ENCODE measurements at places on chromosomes 1 and 21. TPM values are rescaled to one million over a fixed set of nuclear protein-coding genes. Genes with fewer than 3 reads are reported as not detected.

GRCh38 chr1:11704194-11704529, 12.7 kb downstream of the DRAXIN start:
- H3K27ac ChIP-seq: no peak overlapping the region
- no peaks in the 10 kb centered on the region for H3K4me1 ChIP-seq
- no peak for DNase-seq
- no peak overlapping the region for H3K4me3 ChIP-seq
- no peaks in the 10 kb centered on the region for H3K36me3 ChIP-seq
- H3K27me3 ChIP-seq: peaks cover 11% of the 10 kb centered on the region

DNA sequence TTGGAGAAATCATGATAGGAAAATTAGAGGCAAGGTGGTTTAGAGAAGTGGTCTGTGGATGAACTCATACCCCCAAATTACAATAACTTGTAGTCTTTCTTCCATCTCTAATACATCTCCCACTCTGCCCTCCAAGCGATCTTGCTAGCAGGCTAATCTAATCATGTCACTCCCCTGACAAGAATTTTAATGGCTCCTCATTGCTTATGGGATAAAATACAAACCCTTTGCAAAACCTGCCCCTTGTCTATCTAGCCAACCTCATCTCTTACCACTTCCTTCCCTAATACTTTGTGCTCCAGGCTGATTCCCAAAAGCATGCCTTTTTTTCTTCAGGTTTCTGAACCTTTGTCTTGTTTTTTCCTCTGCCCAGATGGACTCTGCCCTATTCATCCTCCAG, 71.3 kb upstream of the LRRN2 start:
- H3K36me3 ChIP-seq: no peaks in the 10 kb centered on the region
- no peaks in the 10 kb centered on the region for H3K4me1 ChIP-seq
- H3K27me3 ChIP-seq: peaks cover 14% of the 10 kb centered on the region
- H3K4me3 ChIP-seq: no peak overlapping the region
- H3K27ac ChIP-seq: no peak overlapping the region

DNA sequence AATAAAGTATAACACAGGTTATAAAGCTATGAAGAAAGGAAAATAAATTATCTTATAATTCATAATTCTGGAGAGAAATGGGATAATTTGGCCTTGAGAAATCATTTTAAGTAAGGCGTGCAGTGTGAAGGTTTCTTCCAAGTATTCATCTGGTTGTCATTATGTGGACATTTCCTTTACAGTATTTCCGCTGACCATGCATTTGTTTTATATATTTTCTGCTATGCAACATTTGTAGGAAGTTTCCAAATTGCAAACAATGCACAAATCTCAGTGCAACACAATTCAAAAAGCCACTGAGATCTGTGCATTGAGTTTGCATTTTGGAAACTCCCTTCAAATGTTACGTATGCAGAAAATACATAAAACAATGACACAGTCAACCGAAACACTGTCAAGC, 17.8 kb downstream of the ZNF670 start:
- DNase-seq: no peak
- H3K4me1 ChIP-seq: no peaks in the 10 kb centered on the region
- H3K36me3 ChIP-seq: no peaks in the 10 kb centered on the region

The LIN28A gene
- total RNA-seq: not detected

- no peaks in the 10 kb centered on the region for H3K4me1 ChIP-seq
- DNase-seq: no peak
- H3K36me3 ChIP-seq: peaks cover 18% of the 10 kb centered on the region
- no peak overlapping the region for H3K4me3 ChIP-seq
Measured at GRCh38 chr1:114388432-114389003, 122.5 kb downstream of the TRIM33 start.

GRCh38 chr21:28298251-28298672, 694.4 kb downstream of the LTN1 start:
- DNase-seq: no peak
- H3K27me3 ChIP-seq: no peaks in the 10 kb centered on the region
- no peaks in the 10 kb centered on the region for H3K4me1 ChIP-seq
- no peaks in the 10 kb centered on the region for H3K36me3 ChIP-seq
- H3K27ac ChIP-seq: no peak overlapping the region
- H3K4me3 ChIP-seq: no peak overlapping the region

DNA sequence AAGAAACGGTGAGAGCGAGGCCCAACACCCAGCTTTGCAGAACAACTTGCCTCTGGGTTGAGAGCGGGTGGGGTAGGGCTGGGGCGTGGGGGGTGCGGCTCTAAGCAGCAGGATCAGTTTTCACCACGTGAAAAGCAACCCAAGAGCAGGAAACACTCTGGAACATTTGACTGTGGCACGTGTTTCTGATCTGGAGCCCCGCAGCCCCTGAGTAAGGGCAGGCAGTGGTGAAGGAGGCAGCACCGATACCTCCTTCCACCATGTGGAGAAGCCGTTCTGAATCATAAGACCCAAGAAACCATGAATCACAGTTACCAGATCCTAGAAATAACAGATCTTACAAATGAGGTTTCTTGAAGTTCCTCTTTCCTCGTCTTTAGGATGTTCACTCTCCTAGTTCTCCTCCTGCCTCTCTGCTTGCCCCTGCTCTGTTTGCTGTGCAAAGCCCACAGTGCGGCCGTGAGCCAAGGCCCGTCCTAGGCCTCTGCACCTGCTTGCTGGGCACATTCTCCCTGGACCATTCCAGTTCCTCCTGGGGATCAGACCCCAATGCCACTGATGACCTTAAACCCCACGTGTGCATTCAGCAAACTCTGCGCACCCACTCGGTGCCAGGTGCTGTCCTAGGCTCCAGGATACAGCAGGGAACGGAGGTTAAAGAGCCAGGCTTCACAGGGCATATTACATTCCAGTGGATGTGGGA, 31.9 kb downstream of the SLC1A7 start:
- H3K27me3 ChIP-seq: peaks cover 4% of the 10 kb centered on the region
- DNase-seq: no peak
- no peak overlapping the region for H3K4me3 ChIP-seq
- H3K4me1 ChIP-seq: peaks cover 23% of the 10 kb centered on the region

The NES gene
- total RNA-seq: not detected

The PRUNE1 gene
- total RNA-seq: 15.0 TPM

The TNN gene
- not detected for total RNA-seq

The GBP3 gene
- total RNA-seq: 12.0 TPM

The LAX1 gene
- 15.2 TPM for total RNA-seq

The SHE gene
- total RNA-seq: not detected

The LRRC53 gene
- not detected for total RNA-seq

- H3K4me1 ChIP-seq: no peaks in the 10 kb centered on the region
- H3K27ac ChIP-seq: no peak overlapping the region
- no peak for DNase-seq
- no peaks in the 10 kb centered on the region for H3K27me3 ChIP-seq
- no peak overlapping the region for H3K4me3 ChIP-seq
Measured at GRCh38 chr1:36565576-36566501, 83.1 kb upstream of the CSF3R start.

DNA sequence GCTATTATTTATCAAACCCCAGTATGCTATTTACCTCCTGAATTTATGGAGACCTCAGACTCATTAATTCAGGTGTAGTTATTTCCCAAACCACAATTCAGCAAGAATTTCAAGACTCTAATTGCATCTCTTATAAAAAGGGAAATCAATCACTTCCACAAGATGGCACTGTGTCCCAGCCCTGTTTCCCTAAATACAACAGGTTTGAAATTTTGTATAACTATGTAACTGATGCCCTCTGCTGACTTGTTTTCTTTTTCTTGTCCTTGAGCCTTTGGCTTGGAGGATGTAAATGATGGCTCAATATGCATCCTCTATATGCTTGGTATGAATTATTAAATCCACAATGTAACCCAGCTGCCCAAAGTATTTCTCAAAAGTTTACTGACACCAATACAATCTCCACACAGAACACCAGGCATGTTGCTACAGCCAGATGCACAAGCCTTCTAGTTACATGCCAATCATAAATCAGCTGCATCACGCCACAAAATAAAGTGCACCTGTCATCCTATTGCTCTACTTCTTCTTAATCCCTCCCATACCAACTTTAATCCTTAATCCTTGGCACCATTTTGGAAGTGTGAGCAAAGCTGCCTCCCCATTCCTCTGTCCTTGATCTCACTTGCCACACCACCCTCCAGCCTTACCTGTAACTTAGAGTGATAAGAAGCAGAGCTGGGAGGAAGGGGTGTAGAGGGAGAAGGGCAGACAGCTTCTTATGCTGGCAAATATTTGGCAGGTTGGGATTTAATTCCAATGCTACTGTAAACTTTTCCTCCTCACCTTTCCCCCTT, 9.0 kb downstream of the C1orf105 start:
- H3K27ac ChIP-seq: no peak overlapping the region
- H3K4me1 ChIP-seq: peaks cover 25% of the 10 kb centered on the region
- no peaks in the 10 kb centered on the region for H3K27me3 ChIP-seq
- H3K36me3 ChIP-seq: peaks cover 7% of the 10 kb centered on the region
- no peak overlapping the region for H3K4me3 ChIP-seq
- no peak for DNase-seq

GRCh38 chr1:182351790-182352364, 39.7 kb downstream of the GLUL start:
- H3K27me3 ChIP-seq: no peaks in the 10 kb centered on the region
- DNase-seq: no peak
- no peaks in the 10 kb centered on the region for H3K4me1 ChIP-seq
- H3K36me3 ChIP-seq: no peaks in the 10 kb centered on the region
- H3K4me3 ChIP-seq: no peak overlapping the region

The LRRC39 gene
- total RNA-seq: 0.36 TPM

- peaks cover 27% of the 10 kb centered on the region for H3K27me3 ChIP-seq
- peak overlapping the region; percentile 59 for H3K27ac ChIP-seq
Measured at GRCh38 chr21:25637851-25638659, 1.0 kb upstream of the JAM2 start.

The CGN gene
- 0.91 TPM for total RNA-seq

DNA sequence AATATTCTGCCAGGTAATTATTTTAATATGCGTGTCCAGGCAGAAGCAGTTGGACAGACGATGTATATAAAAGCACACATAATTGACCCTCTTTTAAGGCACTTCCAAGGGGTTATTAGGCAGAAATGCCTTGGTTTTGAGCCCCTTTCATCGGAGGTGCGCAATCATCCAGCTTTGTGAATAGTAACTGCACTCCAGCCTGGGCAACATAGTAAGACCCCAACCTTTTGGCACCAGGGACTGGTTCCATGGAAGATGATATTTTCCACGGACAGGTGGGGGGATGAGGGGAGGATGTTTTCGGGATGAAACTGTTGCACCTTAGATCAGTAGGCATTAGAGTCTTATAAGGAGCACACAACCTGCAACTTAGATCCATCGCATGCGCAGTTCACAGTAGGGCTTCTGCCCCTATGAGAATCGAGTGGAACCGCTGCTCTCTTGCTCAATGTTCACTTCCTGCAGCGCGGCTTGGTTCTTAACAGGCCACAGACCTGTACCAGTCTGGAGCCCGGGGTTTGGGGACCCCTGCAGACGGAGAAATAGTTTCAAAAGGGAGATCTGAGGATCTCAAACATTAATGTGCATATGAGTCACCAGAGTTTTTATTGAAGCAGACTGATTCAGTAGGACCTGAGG, 1.8 kb upstream of the MCOLN2 start:
- H3K4me3 ChIP-seq: peak overlapping the region; percentile 88
- no peak for DNase-seq
- peaks cover 13% of the 10 kb centered on the region for H3K27me3 ChIP-seq
- peaks cover 40% of the 10 kb centered on the region for H3K4me1 ChIP-seq
- H3K27ac ChIP-seq: peak overlapping the region; percentile 56
- peaks cover 21% of the 10 kb centered on the region for H3K36me3 ChIP-seq

DNA sequence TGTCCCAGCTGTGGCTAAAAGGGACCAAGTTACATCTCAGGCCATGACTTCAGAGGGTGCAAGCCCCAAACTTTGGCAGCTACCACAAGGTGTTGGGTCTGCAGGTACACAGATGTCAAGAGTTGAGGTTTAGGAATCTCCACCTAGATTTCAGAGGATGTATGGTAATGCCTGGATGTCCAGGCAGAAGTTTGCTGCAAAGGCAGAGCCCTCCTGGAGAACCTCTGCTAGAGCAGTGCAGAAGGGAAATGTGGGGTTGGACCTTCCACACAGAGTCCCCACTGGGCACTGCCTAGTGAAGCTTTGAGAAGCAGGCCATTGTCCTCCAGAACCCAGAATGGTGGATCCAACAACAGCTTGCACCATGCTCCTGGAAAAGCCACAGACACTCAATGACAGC, 10.1 kb upstream of the PHGDH start:
- no peak overlapping the region for H3K27ac ChIP-seq
- H3K4me3 ChIP-seq: no peak overlapping the region
- H3K27me3 ChIP-seq: peaks cover 6% of the 10 kb centered on the region
- peaks cover 8% of the 10 kb centered on the region for H3K36me3 ChIP-seq
- no peaks in the 10 kb centered on the region for H3K4me1 ChIP-seq
- no peak for DNase-seq

DNA sequence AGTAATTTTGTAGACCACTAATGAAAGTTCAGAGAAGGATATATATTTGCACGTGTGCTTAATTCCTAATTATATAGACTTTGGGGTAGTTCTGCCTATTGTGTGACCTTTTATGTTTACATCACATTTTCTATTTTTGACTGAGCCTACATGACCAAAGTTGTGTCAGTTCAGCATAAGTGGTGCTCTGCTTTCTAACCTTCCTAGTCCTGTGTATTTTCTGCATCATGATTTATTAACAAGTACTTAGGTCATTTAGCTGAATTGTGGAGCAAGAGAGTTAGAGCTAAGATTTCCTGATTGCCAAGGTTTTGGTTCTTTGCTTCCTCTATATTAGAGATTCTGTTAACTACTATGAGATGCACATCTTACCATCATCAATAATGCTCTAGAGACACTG, 176.0 kb downstream of the C1orf21 start:
- H3K27ac ChIP-seq: no peak overlapping the region
- no peaks in the 10 kb centered on the region for H3K4me1 ChIP-seq
- H3K4me3 ChIP-seq: no peak overlapping the region
- H3K36me3 ChIP-seq: no peaks in the 10 kb centered on the region
- peaks cover 2% of the 10 kb centered on the region for H3K27me3 ChIP-seq

DNA sequence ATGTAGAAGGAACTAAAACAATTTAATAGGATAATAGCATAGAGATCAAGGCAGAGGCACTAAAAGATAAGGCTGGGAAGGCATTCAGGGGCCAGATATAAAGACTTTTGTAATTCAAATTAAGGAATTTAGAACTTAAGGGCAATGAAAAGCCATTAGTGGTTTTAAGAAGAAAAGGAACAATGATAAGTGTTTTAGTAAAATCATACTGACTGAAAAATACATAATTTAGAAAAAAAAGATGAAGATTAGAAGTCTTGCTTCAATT, 14.1 kb upstream of the RGS2 start:
- no peak overlapping the region for H3K27ac ChIP-seq
- H3K4me1 ChIP-seq: no peaks in the 10 kb centered on the region
- H3K4me3 ChIP-seq: no peak overlapping the region
